Tibial nerve (tissue), 4 donors: ENCODE measurements at places on chromosomes 2 and 18. TPM values are rescaled to one million over a fixed set of nuclear protein-coding genes. Genes with fewer than 3 reads are reported as not detected.

DNA sequence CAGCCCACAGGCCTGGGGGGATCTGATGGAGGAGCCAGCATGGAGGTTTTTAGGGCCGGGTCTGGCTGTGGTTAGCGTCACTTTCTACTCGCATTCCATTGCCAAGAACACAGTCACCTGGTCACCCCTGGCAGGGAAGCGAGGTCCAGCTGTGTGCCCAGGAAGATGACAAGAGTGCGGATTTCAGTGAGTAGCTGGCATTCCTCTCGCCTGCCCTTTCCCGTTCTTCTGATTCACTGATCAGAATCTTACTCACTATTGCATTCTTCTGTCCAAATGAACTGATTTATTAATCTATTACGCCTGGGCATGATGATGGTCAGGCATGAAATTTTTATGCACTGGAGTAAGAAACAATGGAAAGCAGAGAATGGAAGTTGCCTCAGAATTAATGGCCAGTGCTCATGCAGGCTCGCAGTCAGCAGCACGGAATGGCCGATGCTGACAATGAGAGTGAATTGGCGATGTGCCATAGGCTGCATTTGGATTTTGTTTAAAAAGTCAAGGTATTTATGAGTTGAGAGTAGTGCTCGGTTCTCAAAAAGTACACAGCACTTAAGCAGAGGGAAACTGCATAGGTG lies 76.4 kb upstream of the MGAT5 start:
- DNase-seq, result no peak

The ACMSD gene
- total RNA-seq, result not detected

The PRSS56 gene
- not detected for total RNA-seq

GRCh38 chr18:43882358-43883055 lies 605.2 kb upstream of the SYT4 start:
- DNase-seq, result no peak

DNA sequence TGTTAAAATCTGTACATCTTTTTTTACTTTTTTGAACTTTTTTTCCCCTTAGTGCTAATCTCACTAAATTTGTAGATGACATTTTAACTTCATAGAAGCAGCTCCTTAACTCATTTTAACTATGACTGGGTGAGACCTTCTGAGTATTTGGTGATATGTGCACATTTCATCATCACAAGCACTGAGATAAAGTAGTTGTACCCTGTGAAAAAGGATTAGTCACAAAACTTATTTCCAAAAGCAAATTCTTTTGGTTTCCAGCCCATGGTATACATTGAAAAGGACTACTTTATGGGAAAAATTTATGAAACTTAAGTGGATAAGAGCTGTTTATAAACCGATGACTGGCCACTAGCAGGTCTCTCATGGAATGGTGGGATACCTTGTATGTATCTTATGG lies 581.5 kb downstream of the PLCL1 start:
- no peak for DNase-seq

GRCh38 chr18:53567929-53568574 lies 656.4 kb downstream of the MBD2 start:
- no peak for DNase-seq

- DNase-seq, result no peak
Observed at GRCh38 chr2:195342061-195342460, 315.0 kb upstream of the SLC39A10 start.

GRCh38 chr2:40289771-40290404 lies 162.0 kb downstream of the SLC8A1 start:
- no peak for DNase-seq

GRCh38 chr2:119691189-119691588 lies 12.2 kb downstream of the TMEM177 start:
- no peak for DNase-seq

The NAT8 gene
- not detected for total RNA-seq

The HNMT gene
- 21.8 TPM for total RNA-seq
